ENCODE measurements at places on chromosomes 3 and 15.

DNA sequence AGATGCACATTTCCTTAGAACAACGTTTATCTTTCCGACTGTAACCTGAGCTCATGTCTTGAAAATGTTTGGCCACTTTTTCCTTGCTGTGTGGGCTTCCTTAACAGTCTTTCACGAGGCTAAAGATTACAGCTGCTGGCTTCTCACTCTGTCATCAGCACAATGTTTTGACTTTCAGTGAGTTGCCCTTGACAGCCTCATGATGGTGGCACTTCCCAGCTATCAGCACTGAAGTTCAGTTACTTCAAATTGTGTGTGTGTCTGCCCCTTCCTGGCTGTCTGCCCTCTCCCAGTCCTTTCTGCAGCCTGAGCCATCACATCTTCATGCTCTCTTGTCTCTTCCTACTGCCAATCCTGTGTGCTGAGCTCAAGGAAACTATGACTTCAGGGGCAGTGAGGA, 152.2 kb downstream of the NTRK3 start:
- DNase-seq, result no peak

DNA sequence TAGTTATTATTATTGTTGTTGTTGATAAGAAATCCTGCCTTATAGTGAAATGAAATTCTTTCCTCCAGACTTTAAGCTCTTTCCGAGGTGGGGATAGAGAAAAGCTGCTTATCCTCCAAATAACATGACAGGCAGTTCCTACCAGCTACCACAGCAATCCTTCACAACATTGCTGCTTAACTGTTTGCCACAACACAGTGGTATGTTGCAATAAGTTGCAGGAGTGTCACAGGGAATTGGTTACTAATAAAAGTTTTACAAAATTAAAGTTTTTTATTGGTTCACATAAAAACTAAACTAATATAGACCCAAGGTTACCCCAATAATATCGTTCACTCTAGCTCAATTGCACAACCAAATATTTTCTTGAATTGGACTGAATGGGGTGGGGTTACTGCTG, 57.4 kb upstream of the ICE2 start:
- DNase-seq, result no peak

DNA sequence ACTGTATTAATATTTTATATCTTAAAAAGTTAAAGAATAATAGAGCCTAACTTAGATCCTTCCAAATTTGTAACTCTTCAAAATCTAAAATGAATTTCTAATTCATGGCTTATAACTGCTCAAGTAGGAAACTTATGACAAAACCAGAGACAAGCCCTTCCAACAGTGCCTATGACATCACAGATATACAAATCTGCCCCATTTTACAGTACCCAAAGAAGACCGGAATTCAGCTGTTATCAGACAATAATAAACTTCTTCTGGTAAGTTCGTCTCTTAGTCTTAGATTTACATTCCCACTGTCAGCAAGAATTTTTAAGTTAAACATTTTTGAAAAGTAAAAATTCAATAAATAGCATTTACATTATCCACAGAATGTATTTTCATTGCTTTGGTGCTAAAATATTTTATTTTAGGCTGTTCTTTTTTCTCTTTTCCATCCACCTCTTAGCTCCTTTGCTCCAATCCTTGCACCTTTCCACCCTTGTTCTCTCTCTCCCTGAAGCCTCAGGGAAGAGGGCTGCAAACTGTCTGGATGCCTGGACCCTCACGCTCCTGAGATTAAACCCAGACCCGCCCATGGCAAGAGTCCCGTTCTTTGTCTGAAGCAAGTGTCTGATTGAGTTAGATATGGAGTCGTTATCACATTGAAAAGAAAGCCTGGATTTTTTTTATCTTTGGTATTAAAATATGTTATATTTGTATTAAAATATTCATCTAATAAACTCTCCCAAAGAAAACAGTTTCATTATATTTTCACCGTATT, 312.7 kb downstream of the ZBTB20 start:
- no peak for DNase-seq

DNA sequence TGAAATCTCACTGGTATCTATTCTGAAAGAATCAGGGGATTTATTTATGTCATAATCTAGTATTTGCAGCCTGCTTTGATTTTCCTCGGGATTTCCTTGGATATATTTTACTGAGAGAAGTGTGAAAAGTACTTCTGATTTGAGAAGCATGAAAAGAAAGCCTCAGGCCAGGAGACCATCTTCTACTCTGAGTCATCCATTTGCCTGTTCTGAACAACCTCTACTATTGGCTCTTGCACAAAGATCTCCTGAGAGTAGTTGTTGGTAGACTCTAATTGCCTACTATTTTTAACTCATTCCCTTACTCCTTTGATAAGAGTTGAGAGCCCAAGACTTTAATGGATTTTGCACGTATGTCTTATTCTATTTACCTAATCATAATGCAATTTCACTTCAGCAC, 318.9 kb downstream of the BCHE start:
- no peak for DNase-seq

GRCh38 chr15:71079208-71080044, 35.8 kb upstream of the THSD4 start:
- DNase-seq, result no peak

DNA sequence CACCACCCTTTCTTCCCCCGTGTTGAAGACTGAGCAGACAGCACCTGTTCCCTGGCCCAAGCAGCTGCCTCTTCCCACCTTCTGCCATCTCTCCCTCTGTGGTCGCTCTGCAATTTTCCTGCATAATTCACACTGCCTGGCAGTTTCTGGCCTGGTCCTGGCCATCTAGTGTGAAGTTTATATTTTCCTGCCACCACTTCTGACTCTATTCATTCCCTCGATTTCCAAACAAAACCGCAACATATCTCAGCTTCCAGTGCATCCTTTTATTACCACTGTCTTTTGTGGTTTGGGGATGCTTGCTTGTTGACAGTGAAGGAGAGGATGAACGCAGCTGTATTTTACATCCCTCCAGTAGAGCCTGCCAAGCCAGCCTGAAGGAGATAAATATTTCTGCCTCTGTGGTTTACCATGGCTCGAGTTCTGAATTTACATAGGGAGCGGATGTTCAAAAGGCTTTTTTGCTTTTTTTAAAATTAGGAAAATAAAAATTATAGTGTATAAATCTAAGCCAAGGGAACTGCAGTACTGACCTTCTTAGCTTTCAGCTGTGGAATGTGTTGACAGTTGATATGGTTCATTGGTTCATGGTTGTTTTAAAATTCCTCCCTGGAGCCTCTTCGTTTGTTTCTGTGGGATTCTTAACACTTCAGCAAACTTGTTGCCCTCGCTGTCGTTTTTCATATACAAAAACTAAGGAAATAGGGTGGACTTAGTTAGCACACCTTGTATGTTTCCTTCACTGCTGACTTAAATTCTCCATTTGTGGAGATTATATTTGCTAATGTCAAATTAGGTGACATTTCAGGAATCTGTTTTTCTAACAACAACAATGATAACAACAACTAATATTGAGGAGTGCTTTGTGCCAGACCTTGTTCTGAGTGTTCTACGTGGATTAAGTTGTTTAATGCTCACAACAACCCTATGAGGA, 250.5 kb downstream of the ADAMTSL3 start:
- DNase-seq, result no peak

- no peak for DNase-seq
Measured at GRCh38 chr15:91886878-91887277, 33.4 kb downstream of the SLCO3A1 start.

DNA sequence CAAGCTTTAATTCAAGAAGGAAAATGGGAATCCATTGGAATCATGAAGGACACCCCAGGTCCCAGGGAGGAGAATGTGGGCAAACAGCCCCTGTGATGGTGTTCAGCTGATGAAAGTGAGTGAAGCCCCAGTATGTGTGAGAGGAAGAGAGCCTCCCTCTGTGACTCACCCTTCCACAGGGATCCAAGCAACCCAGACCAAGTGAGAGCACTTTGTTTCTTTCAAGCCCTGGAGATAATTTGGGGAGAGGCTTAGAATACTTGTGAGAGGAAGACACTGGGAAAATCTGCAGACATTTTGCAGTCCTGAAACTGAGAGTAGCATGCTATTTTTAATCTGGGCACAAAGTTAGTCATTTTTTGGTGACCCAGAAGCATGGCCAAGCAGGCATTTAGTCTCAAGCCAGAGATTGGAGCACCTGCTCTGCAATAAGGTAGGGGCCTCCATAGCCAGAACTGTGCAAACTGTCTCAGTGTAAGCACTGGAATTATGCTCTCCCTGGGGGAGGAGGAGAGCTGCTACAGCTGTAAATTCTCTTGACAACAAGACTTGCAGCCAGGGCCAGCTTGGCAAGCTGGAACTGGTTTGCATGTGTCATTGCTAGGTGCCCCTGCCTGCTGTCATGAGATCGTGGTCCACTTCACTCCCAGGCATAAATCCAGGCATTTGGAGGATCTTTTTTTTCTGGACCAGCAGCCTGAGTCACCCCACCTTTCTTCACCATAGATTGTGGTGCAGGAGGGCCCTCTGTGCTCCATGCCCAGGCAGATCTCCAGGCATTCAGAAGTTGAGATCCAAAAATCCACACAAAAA, 537.8 kb upstream of the DPPA4 start:
- no peak for DNase-seq

DNA sequence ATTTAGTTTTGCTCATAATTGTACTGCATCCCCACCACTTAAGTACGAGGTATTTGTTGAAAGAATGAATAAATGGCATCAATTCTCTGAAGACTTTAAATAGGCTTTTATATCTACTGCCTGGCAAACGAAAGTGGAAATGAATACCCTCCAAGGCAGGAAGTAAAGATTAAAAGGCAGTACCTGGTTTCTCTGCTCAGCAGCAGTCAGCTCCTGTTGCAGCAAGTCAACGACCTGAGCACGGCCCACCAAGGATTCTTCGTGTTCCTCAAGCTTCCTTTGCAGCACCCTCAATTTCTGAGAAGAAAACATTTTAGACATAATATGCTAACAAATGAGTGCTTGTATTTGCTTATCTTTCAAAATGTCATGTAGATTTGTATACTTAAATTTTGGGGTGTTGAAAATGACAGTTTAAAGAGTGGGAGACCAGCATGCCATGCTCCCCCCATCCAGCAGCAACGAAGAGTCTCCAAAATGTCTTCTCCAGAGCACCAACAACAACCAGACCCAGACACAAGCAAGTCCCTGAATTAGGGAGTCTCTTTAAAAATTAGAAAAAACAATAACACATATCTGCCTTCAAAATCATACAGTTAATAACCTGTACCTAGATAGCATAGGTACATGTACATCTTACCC, 31.2 kb downstream of the GOLGB1 start:
- no peak for DNase-seq

GRCh38 chr3:65808407-65808806, 230.3 kb downstream of the MAGI1 start:
- no peak for DNase-seq

GRCh38 chr15:50247819-50248655, 17.5 kb downstream of the HDC start:
- peak; percentile 20 for DNase-seq

- peak; percentile 29 for DNase-seq
Measured at GRCh38 chr3:119294696-119295671, 801 bp downstream of the ARHGAP31 start.

GRCh38 chr3:25648107-25648535, 16.6 kb downstream of the TOP2B start:
- no peak for DNase-seq

DNA sequence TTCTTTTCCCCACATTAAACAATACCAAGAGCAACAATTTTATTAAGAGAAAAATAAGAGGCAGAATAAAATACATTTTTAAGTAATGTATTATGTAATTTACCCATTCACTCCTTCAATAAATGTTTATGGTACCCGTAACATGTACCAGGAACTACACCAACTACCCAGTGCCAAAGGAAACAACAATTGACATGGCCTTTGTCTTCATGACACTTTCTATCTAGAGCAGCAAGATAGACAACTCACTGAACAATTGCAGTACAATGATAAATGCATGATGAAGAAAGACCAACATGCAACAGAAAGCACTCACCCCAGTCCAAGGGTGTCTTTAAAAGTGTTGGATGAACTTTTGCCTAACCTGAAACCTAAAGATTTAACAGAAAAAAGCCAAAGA, 493.8 kb downstream of the IGSF11 start:
- DNase-seq, result no peak

GRCh38 chr3:36960502-36960901, 15.6 kb upstream of the TRANK1 start:
- no peak for DNase-seq

DNA sequence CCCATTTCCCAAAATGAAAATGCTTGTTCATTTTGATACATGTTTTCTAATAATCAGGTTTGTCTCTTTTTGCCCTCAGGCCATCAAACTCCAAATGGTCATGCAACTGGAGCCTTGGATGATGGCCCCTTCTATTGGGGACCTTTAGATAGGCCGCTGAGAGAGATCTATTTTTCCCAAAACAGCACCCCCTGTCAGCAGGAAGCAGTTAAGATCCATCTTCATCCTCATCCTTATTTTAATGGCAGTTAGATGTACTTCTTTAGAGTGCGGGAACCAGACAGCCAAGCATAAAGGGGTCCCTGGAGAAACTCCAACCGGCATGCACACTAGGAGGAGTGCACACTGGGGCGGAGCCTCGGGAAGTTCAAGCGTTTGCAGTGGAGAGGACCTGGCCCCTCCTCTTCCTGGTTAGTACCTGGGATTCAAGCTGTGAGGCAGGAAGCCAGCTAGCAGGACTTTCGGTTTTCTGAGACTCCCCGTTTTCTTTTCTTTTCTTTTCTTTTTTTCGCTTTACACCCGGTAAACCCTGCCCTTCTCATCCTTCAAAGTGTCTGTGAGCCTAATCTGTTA, 31.9 kb upstream of the STRIT1 start:
- no peak for DNase-seq

DNA sequence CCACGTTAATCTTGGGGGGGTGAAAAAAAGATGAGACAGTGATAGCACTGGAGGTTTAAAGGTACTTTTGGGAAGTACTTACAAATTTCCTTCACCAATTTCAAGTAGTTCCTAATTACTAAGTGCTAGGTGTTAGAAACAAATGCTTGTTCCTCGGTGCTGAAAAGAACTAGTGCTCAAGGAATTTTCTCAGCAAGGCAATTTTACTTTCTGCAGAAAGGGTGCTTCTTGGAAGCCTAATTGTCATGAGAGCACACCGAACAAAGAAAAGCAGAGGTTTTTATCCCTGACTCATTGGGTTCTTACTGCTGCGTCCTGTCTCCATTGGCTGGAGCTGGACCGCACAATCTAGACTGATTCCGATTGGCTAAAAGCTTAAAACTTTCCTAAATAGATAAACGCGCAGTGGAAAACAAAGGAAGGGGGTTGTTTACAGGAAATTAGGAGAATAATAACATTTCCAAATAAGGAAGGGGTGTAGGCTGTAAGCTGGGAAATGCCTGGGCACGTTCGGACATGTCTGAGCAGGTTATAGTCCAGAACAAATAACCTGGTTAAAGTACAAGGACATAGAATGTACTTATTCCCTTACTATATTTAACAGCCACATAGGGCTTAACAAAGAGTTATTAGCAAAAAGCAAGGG, 49.6 kb downstream of the CHD2 start:
- no peak for DNase-seq

GRCh38 chr3:119898478-119899191, 116.7 kb downstream of the NR1I2 start:
- DNase-seq, result no peak

Data from DMS79 treated with DMSO at 0.1 percent for 48 hours (cell line).